GM20000 (cell line): ENCODE measurements at places on chromosomes 7 and 10.

- no peak for DNase-seq
These were observed 349.9 kb upstream of the NFE2L3 start for GRCh38 chr7:25802057-25802456.

DNA sequence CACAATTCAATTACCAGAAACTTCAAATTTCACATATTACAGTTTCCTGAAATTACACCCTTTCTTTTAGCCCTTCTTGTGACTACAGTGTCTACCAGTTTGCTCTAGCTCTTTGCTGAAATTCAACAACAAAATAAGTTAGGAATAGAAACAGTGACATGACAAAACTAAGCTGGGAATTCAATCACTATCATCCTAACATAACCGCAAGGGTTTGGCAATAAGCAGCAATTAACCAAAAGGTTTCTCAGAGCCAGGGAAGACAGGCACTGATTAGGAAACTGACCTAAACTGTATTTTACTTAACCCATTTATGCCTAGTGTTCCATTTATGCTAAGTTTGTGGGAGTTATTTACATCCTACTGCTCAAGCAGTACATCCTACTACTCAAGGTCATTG, 31.3 kb downstream of the HIBADH start:
- DNase-seq, result no peak

DNA sequence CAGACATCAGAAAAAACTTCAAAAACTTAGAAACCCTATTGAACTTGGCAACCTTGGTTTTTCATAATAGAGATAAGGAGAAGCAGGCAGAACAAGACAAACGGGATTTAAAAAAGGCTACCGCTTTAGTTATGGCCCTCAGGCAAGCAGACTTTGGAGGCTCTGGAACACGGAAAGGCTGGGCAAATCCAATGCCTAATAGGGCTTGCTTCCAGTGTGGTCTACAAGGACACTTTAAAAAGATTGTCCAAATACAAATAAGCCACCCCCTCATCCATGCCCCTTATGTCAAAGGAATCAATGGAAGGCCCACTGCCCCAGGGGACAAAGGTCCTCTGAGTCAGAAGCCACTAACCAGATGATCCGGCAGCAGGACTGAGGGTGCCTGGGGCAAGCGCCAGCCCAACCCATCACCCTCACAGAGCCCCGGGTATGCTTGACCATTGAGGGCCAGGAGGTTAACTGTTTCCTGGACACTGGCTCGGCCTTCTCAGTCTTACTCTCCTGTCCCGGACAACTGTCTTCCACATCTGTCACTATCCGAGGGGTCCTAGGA, 115.3 kb downstream of the NRCAM start:
- no peak for DNase-seq

- DNase-seq, result no peak
These were observed 111.9 kb upstream of the IGFBP3 start for GRCh38 chr7:46032942-46033341.

DNA sequence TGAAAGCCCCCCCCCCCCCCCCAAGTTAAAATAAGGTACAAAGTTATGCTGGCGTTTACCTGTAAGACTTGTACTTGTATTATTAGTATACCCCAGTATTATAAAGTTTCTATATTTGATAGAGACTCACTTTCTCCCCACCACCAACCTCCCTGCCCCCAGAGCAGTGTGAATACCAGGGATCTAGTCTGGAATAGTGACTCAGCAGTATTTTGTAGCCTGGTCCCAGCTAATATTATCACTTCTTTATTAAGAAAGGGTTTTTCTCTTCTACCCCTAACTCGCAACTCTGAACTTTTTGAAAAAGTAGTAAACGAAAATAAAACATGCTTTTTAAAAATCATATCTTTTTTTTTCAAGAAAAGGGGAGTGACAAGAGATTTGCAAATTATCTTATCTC, 26.7 kb downstream of the GLI3 start:
- DNase-seq, result no peak

- DNase-seq, result no peak
These were observed 66.1 kb downstream of the CREM start for GRCh38 chr10:35192645-35193249.

GRCh38 chr7:76262683-76263402, 39.6 kb upstream of the HSPB1 start:
- DNase-seq, result peak; percentile 78
